Brain pericyte (primary cell): ENCODE measurements at places on chromosomes 12 and 14.

GRCh38 chr14:56709201-56709600, 101.1 kb downstream of the OTX2 start:
- DNase-seq, result no peak

DNA sequence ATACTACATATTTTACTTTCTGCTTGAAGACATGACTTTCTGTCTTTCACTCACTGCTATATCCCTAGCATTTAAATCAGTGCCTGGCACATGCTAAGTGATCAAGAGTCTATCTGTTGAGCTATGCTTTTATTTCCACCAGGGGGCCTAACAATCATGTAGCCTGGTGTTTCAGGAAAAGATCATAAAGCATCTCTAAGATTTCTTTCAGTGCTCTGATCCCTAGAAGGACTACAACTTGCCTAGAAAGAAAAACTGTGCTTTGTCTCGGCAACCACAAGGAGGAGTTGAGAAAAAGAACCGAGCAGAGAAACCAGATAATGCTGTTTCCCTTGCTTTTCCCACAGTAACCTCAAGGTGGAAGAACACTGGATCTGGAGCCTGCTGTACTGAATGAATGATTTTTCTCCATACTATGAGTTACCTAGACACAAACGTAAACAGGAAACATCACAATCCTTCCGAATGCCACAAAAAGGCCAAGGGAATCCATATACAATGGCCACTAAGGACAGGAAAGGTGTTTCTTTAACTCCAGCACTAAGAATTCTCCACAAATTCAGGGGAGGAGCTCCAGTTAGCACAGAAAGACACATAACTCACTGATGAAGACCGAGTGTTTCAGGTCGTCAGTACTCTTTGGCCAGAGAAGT, 1.2 kb downstream of the CRY1 start:
- peak; percentile 82 for DNase-seq

DNA sequence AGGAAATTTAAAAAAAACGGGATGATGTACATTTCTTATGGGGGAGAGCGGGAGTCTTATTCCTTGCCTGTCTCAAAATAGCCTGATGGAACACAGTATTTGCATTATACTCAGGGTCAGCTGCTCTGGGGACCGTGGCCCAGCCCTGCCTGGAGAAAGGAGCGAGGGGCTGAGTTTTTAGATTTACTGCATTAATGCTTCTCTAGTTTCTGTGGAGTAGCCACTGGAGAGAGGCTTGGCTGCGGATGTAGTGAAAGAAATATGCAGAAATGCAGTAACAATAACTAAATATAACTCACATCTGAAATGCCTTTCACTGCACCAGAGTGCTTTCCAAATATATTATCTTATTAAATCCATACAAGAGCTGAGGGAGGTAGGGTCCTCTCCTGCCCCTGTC, 87.6 kb upstream of the MAP1LC3B2 start:
- DNase-seq, result no peak

- no peak for DNase-seq
These were observed 466.5 kb downstream of the APAF1 start for GRCh38 chr12:99111600-99111999.

GRCh38 chr12:14264316-14264715, 101.2 kb upstream of the ATF7IP start:
- DNase-seq, result no peak

DNA sequence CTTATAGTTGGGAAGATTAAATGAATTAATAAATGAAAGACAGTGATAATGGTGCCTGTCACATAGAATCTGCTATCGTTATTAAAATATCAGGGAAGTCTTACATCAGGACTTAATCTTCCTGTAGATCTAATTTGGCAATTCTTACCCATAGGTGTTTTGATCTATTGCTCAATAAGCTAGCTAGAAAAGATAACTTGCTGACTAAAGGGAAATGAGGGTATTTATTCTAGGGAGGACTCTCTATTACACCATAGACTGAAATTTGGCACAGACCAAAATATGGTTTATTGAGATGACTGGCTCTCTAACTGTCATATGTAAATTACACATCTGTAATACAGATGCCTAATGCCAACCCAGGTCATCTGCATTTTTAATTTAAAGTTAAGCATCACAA, 11.5 kb downstream of the HAL start:
- no peak for DNase-seq

DNA sequence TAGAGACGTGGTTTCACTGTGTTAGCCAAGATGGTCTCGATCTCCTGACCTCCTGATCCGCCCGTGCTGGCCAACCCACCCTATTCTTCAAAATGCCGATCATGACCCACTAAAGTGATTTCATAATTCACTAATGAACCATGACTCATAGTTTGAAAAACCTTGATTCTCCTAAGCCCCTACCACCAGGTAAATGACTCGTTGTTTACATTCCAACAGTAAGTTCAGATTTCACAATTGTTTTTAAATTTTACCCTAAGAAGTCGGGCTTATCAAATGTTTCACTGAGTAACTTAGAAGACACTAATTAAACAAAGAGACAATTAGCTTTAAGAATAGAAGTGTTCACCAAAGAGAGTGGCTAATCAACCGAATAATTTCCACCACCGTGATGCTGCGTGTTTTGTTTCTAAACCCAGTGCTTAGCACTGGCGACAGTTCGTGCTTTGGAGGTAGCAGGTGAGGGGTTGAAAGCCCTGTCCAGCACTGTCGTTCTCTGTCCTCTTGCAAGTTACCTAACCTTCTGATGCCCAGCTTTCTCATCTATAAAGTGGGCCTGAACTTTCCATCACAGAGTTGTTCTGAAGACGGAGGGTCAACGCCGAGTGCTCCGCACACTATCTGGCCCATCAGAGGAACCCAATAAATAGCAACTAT, 136.5 kb downstream of the NTF3 start:
- DNase-seq, result no peak

DNA sequence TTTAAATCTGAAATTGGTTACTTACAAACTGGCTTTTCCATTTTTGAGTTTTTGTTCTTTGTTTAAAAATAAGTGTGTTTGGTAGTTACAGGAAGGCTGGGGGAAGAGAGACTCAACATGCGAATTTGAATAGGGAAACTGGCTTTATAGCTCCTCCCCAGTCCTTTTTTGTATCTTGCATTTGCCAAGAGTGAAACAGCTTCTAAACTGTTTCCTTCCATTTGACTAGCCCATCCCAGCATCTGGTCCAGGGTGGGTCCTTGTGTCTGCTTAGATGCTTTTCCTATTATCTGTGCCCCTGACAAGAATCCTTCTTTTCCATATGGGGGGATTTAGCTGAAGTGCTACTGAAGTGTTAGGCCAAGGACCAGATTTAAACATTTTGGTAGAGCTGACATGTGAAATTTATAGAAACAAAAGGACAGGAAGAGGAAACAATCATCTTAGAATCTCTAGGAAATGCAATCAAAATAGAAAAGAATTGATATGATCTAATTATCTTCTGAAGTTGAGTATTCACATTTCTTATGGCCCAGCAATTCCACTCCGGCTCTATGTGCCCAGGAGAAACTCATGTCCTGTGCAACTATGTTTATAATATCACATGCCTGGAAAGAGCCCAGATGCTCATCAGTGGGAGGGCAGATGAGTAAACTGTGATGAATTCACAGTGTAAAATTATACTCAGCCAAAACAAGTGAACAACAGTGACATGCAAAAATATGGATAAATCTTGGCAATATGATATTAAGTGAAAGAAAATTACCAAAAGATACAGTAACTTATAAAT, 7.4 kb downstream of the SMOC1 start:
- no peak for DNase-seq
